ENCODE measurements at places on chromosomes 5 and 9. TPM values are rescaled to one million over a fixed set of nuclear protein-coding genes. Genes with fewer than 3 reads are reported as not detected.
A peak's percentile ranks its signal among the peaks of the same experiment; 100 is the strongest.

GRCh38 chr9:131670247-131671132 lies 69.4 kb downstream of the RAPGEF1 start:
- no peaks in the 10 kb centered on the region for H3K27me3 ChIP-seq
- no peak overlapping the region for H3K4me3 ChIP-seq
- H3K27ac ChIP-seq, result peak overlapping the region; percentile 96

PCDHGA11 gene
- 5.3 TPM for total RNA-seq

GRCh38 chr5:127839496-127840197 lies 136.5 kb downstream of the CCDC192 start:
- no peaks in the 10 kb centered on the region for H3K36me3 ChIP-seq
- no peak overlapping the region for H3K4me3 ChIP-seq
- no peaks in the 10 kb centered on the region for H3K27me3 ChIP-seq
- DNase-seq, result no peak
- no peak overlapping the region for H3K27ac ChIP-seq

DNA sequence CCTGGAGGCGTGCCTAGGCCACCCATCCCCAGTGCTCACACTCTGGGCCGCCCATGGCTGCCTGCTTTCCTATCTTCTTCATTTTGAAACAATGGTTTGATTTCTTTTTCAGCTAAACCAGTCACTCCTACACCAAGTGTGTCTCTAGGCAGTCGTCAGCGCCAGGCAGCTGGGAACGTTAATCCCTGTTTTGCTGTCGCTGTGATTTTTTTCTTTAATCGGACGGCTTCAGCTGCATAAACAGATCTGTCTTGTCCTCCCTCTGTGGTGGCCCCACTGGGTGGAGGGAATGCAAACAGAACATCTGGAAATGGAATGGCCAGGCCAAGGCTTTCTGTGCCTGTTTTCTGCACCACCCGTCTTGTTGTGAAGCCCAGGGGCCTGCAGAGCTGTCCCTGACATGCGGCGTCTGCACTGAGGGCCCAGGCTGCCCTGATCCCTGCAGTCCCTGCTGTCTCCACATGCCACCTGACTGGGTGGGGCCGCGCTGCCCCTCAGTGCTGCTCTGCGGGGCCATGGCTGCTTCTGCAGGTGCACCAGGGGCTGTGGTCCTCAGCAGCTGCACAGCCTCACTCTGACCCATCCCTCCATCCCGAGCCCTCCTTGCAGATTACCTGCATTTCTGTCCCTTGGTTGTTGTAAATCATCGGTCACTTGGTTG lies 51.5 kb downstream of the WNK2 start:
- no peaks in the 10 kb centered on the region for H3K4me1 ChIP-seq
- no peaks in the 10 kb centered on the region for H3K36me3 ChIP-seq
- no peak overlapping the region for H3K27ac ChIP-seq
- no peak overlapping the region for H3K4me3 ChIP-seq
- DNase-seq, result no peak

DNA sequence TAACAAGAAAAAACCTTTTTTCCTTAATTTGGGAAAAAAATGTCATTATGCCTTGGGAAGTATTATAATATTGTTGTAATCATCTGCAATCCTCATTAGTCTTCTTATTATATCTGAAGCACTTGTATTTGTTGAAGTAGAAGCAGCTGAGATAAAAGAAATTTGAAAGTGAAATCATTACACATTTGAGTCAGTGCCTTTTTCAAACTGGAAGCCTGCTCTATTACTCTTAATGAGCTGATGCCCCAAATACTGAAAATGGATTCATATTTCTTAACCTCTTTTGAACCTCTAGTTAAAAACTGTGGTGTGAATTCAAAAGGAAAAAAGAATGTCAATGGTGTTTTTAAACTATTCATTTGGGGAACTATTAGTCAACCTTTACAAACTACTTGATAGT lies 1027.7 kb downstream of the NR2F1-AS1 start:
- H3K4me3 ChIP-seq, result no peak overlapping the region
- no peaks in the 10 kb centered on the region for H3K27me3 ChIP-seq

DNA sequence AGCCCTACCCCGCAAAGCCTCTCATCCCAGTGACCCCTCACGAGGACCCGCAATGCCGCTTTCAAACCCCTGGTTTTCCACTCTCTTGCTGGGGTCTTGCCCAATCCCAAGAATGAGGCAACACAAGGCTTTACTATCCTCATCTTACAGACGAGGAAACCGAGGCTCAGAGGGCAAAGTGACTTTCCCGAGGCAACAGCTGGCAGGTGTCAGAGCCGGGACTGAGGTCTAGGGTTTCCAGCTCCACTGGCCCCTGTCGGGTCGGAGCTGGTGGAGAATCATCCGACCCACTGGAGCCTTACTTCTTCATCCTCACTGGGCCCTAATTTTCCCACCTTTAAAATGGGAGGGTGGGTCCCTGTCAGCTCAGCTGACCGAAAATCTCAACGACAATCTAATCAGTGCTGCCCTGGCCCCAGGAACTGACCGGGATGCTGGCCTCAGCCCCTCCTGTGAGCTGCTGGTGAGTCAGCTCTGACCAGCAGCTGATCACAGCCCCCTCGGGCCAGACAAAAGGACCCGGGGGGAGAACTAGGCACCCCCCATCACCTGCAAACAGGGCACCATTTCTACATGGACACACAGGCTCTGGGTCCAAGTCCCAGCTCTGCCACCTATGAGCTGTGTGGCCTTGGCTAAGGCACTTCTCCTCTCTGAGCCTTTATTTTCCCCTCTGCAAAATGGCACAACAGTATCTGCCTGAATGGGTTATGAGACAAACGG lies 72.7 kb upstream of the STXBP1 start:
- no peaks in the 10 kb centered on the region for H3K27me3 ChIP-seq
- DNase-seq, result no peak
- H3K36me3 ChIP-seq, result no peaks in the 10 kb centered on the region
- H3K27ac ChIP-seq, result peak overlapping the region; percentile 79
- H3K4me1 ChIP-seq, result peaks cover 63% of the 10 kb centered on the region

GRCh38 chr9:107288701-107289100 lies 5.6 kb downstream of the RAD23B start:
- peaks cover 10% of the 10 kb centered on the region for H3K4me1 ChIP-seq
- no peak for DNase-seq
- no peak overlapping the region for H3K4me3 ChIP-seq
- no peaks in the 10 kb centered on the region for H3K36me3 ChIP-seq
- no peaks in the 10 kb centered on the region for H3K27me3 ChIP-seq
- no peak overlapping the region for H3K27ac ChIP-seq

DNA sequence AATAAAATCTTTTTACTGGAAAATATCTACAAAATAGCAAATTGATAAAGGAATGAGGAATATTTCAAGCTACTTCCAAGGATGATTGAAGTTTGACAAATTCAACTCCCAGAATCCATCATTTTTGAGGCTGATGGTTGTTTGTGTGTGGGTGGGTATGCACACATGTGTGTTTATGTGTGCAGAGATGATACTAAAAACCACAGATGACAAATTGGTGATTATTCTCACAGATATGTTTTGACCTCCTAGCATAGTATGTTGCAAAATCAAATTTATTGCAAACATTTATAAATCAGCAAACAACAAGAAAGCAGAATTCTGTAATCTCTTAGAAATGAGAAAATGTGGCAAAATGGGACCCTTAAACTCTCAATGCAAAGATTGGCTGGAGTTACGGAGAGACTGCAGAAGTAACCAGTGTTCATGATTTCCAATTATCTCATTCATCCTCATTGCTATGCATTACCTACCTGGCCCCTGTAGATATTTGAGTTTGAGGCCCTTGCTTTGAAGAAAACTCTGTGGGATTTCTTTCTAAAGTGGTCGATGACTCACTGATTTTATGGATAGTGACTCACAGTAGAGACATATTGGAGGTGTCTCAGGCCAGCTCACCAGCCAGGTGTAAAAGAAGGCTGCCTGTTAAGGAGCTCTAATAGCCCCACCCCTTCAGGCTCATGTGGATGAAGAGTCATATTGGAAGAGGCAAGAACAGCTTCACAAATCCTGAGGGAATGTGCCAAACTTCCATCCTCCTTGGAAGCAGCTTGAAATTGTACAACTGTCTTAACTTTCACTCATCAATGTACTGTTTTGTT lies 44.6 kb upstream of the TMC1 start:
- H3K4me3 ChIP-seq, result no peak overlapping the region
- no peak for DNase-seq
- no peaks in the 10 kb centered on the region for H3K36me3 ChIP-seq
- no peak overlapping the region for H3K27ac ChIP-seq
- H3K27me3 ChIP-seq, result no peaks in the 10 kb centered on the region
- peaks cover 8% of the 10 kb centered on the region for H3K4me1 ChIP-seq

DNA sequence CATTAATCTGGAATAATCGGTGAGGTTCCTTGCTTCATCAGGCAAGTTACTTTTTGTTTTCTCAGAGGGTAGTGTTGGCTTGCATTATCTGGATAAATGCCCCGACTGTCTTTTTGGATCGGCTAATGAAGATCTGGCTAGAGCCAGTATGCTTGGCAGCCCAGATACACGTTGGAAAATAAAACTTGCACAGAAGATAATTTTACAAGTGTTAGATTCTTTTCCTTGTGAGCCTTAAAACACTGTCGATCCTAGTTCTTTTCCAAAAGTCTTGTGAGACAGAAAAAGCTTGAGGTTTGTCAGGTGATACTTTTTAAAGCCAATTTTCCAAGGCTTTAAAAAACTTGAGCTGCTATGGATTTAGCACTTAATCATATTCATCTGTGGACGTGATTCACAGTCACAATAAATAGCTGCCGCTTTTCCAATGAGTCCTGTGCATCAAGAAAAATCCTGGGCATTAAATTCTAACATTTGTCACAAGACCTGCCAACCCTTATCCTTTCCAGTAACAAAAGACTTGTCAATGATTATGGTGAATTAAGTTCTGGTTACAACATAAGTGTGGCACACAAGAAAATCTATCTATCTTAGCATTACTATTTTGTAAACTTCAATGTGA lies 68.5 kb downstream of the PRLR start:
- H3K36me3 ChIP-seq, result no peaks in the 10 kb centered on the region
- DNase-seq, result no peak
- H3K27me3 ChIP-seq, result no peaks in the 10 kb centered on the region
- no peak overlapping the region for H3K4me3 ChIP-seq

SPINK1 gene
- not detected for total RNA-seq

DNA sequence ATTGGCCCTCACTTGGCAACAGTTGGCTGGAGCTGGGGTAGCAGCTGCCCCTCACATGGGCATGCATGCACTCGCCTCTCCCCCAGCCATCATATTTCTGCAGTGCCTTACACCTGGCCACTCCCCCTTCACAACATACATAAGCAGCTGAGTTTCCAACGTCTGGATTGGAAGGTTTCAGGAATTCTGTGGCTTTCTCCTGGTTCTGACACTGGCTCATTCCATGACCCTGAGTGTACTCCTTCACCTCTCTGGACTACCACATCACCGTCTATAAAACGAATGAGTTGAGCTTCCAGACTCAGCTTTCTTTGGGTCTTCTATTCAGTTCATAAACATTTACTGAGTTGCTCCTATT lies 84.3 kb downstream of the GALNT10 start:
- no peaks in the 10 kb centered on the region for H3K36me3 ChIP-seq
- no peaks in the 10 kb centered on the region for H3K4me1 ChIP-seq
- H3K27me3 ChIP-seq, result no peaks in the 10 kb centered on the region

DNA sequence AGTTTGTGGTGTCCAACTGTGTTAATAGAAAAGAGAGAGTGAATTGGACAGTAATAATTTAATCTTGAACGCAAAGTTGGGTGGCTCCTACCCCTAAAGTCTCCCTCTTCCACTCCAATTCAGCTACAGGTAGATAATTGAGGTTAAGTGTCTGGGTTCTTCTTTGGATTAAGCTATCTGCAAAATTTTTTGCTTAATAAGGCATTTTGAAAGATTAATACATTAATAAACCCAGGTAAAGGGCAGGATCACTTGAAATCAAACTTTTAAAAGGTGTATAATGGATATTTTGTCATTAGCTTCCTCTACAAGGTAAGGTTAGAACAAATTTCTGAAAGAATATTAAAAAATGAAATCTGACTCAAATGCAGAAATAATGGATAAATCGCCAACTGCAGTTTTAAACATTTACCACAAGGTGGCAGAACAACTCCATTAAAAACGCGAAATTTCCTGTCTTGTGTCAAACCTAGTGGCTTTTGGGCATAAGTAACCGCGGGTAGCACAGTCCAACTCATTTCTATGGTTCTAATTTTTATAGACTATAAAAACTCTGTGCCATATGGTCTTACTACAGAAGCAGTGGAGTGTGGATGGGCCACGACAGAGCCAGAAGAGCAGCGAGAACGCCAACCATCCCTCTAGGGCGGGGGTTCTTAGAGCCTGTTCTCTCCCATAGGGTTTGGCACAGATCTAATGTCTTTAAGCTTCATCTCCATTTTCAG lies 276.5 kb downstream of the ARHGEF28 start:
- H3K27me3 ChIP-seq, result no peaks in the 10 kb centered on the region
- no peaks in the 10 kb centered on the region for H3K36me3 ChIP-seq
- no peak overlapping the region for H3K27ac ChIP-seq
- no peak overlapping the region for H3K4me3 ChIP-seq
- H3K4me1 ChIP-seq, result no peaks in the 10 kb centered on the region

DNA sequence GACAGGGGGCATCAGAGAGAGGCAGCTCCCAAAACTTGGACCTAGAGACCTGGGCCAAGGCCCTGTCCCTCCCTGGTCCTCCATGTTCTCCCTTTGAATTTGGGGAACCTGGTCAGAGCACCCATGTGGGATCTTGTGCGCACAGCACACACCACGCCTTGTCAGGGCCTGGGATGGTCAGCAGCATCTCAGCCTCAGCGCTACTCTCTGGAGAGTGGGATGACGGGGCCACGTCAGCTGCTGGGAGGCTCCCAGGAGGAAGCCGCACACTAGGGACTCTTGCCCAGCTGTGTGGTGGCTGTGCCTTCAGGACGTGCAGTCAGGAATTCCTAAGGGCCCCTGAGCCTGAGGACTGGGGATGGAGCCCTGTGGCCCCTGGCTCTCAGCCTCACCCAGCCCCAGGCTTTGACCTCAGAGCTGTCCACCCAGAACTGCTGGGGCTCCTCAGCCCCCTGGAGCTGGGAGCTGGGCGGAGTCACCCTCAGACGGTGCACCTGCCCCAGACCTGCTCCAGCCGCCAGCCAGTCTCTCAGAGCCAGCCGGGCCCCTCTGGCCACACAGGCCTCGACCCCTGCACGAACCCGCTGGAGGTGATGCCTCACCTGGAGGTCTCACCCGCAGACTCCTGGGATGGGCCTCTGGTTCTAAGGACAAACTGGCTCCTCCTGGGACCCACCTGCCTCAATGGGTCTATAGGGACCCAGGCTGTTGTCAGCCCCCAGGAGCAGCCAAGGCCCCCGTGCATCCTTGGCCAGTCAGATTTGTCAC lies 38.3 kb upstream of the EGFL7 start:
- peaks cover 16% of the 10 kb centered on the region for H3K4me1 ChIP-seq
- no peak for DNase-seq
- no peak overlapping the region for H3K4me3 ChIP-seq
- no peak overlapping the region for H3K27ac ChIP-seq
